Karpas-422 (cell line): ENCODE measurements at places on chromosomes 11 and 22.

- H3K4me1 ChIP-seq: peaks cover 25% of the 10 kb centered on the region
- H3K36me3 ChIP-seq: peaks cover 9% of the 10 kb centered on the region; the same call in 1 of the 2 replicates
- H3K27me3 ChIP-seq: no peaks in the 10 kb centered on the region
- no peak overlapping the region for H3K27ac ChIP-seq
Measured at GRCh38 chr11:2375341-2375853, 1.7 kb upstream of the CD81 start.

DNA sequence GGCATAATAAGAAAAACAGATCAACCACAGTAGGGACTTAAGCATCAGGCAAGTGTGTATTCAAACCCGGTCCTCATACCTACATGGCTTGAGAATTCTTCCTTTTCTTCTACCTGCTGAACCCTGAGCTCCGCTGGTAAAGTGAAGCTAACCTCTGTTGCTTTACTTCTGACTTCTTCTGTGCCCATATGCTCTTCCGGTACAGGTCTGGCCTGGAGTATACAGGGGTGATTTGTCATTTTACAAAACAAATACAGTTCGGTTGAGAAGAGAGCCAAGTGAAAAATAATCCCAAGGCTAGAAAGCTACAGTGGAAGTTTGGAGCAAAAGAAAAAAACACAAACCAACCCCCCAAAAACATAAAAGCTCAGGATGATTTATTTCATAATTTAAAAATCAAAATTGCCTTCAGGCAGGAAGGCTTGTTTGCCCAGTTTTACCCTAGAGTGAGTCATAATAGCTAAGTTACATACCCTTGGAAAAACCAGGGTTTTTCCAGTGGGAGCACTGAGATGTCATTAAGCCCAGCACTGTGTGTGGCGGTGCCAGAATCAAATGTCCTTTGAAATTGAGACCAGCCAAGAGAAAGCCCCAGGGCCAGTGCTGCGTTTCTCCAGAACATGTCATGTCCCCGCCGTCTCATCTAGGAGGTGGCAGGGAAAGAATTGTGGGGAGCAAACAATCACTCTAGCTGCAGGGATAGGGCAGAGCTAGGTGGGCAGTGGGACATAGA, 305.5 kb upstream of the ISX start:
- no peaks in the 10 kb centered on the region for H3K4me1 ChIP-seq
- no peak overlapping the region for H3K27ac ChIP-seq
- H3K36me3 ChIP-seq: no peaks in the 10 kb centered on the region
- H3K4me3 ChIP-seq: no peak overlapping the region

DNA sequence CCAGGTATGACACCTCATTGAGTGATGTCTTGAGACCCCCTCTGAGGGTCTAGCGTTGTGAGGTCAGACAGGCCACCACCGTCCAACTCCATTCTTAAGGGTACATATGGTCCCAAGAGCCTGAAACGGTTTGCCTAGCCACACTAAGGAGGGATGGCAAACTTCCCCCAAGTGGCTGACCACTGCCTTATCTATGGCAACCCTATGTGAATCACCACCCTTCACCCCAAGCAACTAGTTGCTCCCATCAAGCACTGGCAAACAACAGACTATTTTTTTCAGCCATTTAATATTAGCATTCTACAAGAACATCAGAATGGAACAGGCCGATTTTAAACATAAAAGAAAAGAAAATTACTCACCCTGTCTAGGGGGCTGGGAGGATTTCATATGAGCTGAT, 22.8 kb downstream of the THOC5 start:
- DNase-seq: no peak
- no peaks in the 10 kb centered on the region for H3K4me1 ChIP-seq
- peaks cover 39% of the 10 kb centered on the region for H3K36me3 ChIP-seq

DNA sequence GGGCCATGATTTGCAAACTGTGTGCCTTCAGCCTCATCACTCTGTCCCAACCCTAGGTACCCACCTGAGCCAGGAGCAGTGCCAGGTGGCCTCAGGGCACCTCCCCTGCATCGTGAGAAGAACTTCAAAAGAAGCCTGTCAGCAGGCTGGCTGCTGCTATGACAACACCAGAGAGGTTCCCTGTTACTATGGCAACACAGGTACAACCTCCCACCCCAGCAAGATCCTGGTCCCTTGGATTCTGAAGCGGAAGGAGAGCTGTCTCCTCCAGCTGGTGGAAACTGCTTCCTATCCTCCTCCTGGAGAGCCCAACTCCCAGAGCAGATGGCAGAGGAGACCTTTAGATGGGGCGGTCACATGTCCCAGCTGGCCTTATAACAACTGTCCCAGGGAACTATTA, 2.9 kb downstream of the ZP1 start:
- H3K4me3 ChIP-seq: no peak overlapping the region
- H3K27ac ChIP-seq: no peak overlapping the region
- no peaks in the 10 kb centered on the region for H3K27me3 ChIP-seq
- peak; percentile 47 for DNase-seq
- no peaks in the 10 kb centered on the region for H3K36me3 ChIP-seq

GRCh38 chr11:122189229-122189628, 73.2 kb upstream of the BLID start:
- H3K27me3 ChIP-seq: no peaks in the 10 kb centered on the region
- H3K27ac ChIP-seq: no peak overlapping the region
- no peak for DNase-seq
- no peak overlapping the region for H3K4me3 ChIP-seq
- no peaks in the 10 kb centered on the region for H3K4me1 ChIP-seq
